CD4-positive, alpha-beta T cell treated with Interferon gamma for 1 hour (primary cell): ENCODE measurements at places on chromosomes 7 and 10.

GRCh38 chr10:18397906-18398305 lies 253.5 kb downstream of the NSUN6 start:
- DNase-seq, result no peak

DNA sequence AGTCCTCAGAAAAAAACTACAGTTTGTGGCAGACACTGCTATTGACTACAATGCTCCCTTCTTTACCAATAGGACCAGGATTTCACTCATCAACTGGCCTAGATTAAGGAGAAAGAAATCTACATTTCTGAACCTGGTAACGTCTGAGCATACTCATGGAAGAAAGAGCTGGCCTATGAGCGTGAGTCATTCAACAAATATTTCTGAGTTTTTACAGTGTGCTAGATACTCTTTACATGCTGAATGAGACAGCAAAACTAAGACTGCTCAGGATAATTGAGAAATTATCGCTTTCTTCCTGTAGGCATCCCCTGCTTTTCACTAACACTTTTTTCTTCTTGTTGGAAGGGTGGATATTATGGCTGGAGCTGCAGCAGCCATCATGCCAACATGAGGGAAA lies 609.7 kb downstream of the TNS3 start:
- DNase-seq, result no peak

- no peak for DNase-seq
Observed at GRCh38 chr10:68647672-68648341, 73.2 kb upstream of the CCAR1 start.

- no peak for DNase-seq
Observed at GRCh38 chr10:13080643-13081042, 19.3 kb upstream of the OPTN start.

DNA sequence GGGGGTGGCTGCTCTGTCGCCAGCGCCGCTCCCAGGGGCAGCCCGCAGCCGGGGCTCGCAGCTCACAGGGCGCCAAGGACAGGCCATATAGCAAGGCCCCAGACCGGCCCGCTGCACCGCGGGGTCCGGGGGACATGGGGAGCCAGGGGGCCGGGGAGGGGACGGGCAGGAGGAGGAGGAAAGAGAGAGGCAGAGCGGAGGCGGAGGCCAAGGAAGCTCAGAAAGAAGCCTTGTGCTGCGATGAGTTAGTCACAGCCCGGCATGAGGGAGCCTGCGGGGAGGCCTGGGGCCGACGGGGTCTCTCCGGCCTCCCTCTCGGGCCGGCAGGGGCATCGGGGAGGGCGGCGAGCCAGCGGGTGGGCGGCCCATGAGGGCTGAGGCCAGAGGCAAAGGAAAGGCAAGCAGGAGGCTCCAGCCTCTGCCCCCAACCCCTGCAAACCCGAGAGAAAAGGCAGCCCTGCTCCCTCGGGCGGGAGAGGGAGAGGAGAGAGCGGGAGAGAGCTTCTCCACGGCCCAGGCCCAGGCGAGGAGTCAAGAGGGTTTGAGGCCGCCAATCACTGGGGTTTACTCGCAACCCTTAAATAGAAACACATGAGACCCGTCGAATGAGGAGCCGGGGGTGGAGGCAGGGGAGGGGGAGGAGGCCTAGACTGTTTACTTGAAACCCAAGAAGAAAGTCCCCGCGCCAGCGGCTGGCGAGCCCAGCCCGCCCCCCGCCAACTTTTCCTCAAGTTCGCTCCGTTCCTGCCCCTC lies 167.9 kb downstream of the NEURL1 start:
- peak; percentile 60 for DNase-seq

DNA sequence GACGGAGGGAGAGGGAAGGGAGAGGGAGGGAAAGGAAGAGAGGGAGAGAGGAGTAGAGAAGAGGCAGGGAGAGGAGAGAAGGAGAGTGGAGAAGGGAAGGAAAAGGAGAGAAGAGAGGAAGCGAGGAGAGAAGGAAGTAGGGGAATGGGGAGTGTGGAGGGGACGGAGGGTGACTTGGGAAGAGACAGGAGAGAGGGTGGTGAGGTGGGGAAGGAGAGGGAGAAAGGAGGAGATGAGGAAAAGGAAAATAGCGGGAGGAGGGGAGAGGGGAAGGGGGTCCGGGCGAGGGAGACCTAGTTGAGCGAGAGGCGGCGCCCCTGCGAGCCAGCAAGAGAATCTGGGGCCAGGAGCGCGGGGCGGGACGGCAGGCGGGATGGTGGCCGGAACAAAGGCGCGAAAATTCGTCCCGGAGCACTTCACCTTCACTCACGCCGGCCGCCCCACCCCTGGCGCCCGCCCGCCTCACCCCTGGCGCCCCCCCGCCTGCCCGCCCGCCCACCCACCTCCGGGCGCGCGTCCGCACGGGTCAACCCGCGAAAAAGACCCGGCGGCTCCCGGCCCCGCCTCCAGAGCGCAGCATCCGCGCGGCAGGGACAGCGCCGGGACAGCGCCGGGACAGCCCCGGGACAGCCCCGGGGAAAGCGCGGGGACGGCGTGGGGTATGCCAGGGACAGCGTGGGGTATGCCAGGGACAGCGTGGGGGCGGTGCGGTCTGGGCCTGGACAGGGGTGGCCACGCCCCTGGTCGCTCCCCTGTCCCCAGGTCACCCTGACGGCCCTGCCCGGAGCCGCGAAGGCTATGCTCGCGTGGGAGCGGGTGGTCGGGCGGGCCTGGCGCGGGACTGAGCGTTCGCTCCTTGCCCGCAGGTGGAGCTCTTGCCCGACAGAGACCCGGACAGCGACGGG lies 4.2 kb downstream of the VSTM2A start:
- DNase-seq, result no peak

DNA sequence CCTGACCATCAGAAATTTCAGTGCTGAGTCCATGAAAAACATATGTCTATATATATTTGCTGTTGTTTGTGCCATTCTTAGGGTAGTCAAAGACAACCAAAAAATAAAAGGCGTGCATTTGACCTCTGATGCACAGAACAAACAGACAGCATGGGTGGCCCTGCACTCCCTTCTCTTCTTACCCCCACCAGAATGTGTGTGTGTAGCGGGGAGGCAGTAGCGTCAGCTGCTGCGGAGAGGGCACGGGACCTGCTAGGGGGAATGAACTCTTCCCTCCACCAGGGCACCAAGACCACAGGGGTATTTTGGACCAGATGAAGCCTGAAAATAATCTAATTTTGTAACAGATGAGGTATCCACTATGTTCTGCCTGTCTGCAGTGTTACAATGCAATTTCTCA lies 277.7 kb upstream of the ZNF32 start:
- DNase-seq, result no peak

GRCh38 chr7:6237011-6237410 lies 35.4 kb downstream of the CYTH3 start:
- DNase-seq, result no peak
